Astrocyte of the cerebellum (primary cell): ENCODE measurements at places on chromosomes 11 and 22.

- DNase-seq, result no peak
Observed at GRCh38 chr22:39240831-39241793, 3.7 kb downstream of the PDGFB start.

DNA sequence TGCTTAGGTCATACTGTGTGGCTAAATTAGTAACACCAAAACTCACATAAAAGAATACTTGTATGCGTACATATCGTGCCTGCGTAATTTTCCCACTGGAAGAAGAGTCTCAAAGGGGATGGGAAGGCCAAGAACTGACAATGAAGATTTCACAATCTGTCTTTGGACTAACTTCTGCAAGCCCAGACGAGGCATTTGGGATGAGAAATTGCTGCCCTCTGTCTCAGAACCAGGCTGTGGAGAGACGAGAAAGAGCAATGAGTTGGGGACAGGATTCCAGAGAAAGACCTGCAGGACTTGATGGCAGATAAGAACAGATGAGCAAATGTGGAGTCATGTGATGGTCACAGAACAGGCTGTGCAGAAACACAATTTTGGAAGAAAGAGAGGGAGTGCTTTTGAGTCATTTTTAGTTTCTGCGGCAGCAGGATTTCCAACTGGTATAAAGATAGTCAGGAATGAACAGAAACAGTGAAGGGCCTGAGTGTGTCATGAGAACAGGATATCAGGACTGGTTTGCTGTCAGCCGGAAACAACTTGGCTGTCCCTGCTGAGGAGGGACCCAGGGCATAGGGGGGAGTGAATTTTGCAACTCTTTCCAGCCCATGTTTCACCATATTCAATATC lies 82.7 kb upstream of the CTSC start:
- DNase-seq, result no peak

DNA sequence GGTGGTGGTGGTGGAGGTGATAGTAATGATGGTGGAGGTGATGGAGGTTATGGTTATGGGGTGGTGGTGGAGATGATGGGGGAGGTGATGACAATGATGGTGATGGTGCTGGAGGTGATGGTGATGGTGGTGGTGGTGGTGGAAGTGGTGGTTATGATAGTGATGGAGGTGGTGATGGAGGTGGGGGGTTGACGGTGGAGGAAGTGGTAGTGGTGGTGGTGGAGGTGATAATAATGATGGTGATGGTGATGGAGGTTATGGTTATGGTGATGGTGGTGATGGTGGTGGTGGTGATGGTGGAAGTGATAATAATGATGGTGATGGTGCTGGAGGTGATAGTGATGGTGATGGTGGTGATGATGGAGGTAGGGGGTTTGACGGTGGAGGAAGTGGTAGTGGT lies 16.9 kb upstream of the WNT7B start:
- no peak for DNase-seq

DNA sequence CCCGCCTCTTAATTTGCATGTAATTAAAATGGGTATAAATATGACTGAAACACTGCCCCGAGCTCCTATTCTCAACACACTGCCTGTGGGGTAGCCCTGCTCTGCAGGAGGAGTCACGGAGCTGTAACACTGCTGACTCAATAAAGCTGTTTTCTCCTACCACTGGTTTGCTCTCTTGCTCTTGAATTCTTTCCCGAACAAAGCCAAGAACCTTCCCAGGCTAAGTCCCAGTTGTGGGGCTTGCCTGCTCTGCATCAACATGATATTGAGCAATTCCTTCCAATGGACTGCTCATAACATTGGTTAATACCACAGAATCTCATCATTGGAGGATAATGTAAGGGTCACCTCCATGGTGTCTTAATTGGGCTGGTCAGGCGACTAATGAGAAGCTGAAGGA lies 114.4 kb downstream of the FBXO7 start:
- DNase-seq, result no peak

DNA sequence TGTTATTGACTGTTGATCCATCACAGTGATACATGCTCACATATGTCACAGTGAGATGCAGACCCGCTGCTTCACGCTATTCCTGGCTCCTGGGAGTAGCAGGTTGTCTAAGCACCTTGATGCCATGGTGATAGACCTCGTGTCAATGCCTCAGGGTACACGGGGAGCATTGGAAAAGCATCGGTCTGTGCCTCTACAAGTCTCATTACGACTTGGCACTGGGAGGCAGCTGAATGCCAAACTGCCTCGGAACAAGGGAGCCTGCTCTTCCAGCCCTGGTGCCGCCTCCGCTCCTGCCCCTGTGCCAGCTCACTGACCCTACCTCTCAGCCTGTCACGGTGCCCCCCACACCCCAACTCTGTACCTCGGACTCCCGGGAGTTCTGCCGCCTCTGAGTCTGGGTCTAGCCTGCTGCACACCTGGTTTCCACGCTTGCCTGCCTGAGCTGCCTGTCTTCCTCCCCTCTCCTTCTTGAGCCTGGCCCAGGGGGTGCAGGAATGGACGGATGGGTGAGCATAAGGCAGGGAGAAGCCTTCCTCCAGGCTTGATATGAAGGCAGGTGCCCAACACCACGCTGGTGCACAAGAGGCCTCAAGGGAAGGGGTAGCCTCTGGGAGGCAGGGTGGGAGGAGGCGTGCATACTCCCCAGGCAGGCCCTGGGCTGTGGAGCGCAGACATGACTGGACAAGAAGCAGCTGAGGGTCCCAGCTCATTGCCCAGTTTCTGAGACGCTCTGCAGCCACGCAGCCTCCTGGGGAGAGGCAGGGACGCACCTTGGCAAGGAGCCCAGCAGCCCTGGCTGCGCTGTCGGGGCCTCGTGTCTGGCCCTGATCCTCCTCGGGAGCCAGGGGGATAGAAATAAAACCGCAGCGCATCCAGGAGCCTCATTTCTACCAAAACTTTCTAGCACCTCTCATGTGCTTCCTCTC lies 1.8 kb upstream of the NFAM1 start:
- DNase-seq, result no peak

DNA sequence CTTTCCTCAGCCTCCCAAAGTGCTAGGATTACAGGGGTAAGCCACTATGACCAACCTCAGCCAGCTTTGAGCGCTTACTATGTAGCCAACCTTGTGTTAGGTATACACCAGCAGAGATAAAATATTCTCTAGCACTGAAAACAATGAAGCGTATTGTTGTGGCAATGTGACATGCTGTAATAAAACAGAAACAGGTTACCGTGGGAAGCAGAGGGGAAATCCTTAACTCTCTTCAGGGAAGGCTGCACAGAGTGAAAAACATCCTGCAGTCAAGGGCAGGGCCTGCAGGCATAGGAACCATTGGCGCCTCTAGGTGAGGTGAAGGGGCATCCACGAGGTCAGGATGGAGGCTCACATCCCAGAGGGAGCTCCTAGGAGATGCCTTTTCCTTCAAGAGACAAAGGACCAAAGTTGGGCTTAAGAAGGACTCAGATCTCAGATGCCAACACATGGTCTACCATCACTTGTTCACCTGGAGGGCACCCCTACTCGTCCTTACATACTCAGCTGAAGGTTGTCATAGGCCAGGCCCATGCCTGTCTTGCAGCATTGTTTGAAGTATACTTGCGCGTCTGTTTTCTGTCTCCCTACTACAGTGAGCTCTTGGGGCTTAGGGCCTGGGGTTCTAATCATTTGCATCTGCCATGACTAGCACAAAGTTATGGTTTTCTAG lies 8.0 kb downstream of the POLD4 start:
- no peak for DNase-seq

DNA sequence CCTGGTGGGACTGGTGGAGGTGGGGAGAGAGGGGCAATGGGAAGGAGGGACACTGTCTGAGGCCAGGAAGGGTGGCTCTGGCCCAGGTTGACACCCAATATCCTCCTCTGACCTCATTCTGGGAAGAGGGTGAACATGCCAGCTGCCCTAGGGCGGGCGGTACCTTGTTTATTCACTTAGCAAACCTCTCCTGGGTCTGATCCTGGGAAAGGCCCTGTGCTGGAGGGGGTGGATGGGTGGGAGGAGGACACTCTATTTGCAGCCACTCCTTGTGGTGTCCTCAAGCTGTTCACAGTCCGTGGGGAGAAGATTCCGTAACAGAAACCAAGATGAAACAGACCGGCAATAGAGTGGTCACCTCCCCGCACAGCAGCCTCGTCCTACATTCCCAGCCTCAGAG lies 49.7 kb upstream of the EIF3D start:
- DNase-seq, result no peak

DNA sequence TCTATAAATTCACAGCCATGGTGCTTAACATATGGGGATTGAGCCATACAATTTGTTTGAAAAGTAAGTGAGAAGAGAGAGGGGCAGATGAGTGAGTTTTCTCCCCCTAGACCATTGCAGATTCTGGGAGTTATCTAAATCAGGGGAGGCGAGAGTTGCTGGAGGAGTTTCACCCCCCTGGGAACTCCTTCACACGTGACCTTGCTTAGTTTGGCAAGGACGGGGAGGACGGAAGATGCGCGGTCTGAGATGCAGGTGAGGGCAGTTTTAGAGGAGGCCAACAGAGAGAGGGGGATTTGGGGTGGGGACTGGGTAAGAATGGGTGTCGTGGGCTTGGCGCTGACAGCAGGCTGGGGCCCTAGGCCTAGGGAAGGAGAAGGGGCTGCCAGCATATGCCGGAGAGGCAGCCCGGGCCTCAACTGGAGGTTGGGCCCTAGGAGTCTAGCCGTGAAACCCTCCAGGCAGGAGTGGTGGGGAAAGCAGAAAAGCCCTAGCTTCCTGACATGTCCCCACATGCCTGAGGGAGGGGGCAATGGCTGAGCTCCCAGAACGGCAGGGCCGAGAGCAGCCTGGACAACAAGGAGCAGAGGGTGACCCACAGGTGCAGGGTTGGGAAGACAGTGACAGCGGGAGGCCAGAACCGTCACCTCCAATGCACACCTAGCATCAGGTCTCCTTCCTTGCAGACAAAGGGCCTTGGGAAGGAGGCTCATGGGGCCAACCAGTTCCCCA lies 63.9 kb downstream of the ELFN2 start:
- no peak for DNase-seq

- DNase-seq, result no peak
Observed at GRCh38 chr22:39298241-39298987, 21.0 kb downstream of the RPL3 start.

DNA sequence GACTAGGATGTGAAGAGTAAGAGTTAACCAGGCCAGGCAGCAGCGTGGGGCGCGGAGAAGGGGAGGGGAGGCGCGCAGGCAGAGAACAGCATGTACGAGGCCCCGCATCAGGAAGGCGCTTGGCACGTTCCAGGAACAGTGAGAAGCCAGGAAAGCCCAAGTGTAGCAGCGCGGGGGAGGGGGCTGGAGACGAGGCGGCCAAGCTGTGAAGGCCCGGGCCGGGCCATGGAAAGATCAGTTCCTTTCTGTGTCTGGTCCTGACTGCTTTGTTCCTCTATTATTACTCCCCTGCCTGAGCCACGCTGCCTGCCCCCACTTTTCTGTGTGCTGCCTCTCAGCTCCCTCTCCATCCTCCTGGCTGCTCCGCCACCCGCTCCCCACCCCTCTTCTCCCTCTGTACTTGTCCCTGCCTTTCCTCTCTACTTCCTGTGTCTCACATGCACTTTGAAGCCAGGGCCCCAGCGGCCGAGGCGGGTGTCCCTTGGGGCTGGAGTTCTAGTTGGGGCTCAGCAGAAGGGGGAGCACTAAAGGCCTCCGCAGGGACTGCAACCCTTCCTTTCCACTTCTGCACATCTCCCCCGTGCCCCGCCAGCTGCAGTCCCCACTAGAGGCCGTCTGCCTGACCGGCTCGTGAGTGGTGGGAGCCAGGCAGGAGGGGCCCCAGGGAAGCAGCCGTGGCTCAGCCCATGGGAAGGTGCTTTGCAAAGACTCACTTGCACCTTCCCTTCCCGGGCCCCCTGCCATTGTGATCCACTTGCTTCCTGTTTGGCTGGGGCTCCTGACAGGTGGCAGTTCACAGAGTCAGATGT lies 63.7 kb downstream of the PRDM11 start:
- peak; percentile 5 for DNase-seq

- peak; percentile 90 for DNase-seq
Observed at GRCh38 chr11:35553831-35554230, 28.4 kb upstream of the PAMR1 start.

- no peak for DNase-seq
Observed at GRCh38 chr11:394858-395655, 1.0 kb downstream of the PKP3 start.

- DNase-seq, result no peak
Observed at GRCh38 chr11:63352144-63352543, 17.4 kb upstream of the SLC22A9 start.

- no peak for DNase-seq
Observed at GRCh38 chr11:12809864-12810567, 135.8 kb downstream of the TEAD1 start.

GRCh38 chr11:102389253-102389652 lies 42.2 kb downstream of the BIRC2 start:
- no peak for DNase-seq
